ENCODE measurements at places on chromosomes 16 and 17.
A peak's percentile ranks its signal among the peaks of the same experiment; 100 is the strongest.

DNA sequence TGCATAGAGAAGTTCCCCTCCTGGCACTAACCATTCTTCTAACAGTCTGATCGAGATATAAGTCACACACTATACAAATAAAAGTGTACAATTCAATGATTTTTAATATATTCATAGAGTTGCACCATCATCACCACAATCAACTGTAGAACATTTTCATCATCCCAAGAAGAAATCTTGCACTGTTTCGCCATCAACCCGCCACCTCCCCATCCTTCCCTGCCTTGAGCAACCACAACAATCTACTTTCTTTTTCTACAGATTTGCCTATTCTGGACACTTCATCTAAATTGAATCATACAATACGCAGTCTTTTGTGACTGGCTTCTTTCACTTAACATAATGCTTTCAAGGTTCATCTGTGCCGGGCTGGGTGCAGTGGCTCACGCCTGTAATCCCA is 33.0 kb upstream of the GUCY2D start:
- DNase-seq: no peak

- DNase-seq: no peak
Measured at GRCh38 chr17:78226055-78226758, 5.2 kb upstream of the TMEM235 start.

DNA sequence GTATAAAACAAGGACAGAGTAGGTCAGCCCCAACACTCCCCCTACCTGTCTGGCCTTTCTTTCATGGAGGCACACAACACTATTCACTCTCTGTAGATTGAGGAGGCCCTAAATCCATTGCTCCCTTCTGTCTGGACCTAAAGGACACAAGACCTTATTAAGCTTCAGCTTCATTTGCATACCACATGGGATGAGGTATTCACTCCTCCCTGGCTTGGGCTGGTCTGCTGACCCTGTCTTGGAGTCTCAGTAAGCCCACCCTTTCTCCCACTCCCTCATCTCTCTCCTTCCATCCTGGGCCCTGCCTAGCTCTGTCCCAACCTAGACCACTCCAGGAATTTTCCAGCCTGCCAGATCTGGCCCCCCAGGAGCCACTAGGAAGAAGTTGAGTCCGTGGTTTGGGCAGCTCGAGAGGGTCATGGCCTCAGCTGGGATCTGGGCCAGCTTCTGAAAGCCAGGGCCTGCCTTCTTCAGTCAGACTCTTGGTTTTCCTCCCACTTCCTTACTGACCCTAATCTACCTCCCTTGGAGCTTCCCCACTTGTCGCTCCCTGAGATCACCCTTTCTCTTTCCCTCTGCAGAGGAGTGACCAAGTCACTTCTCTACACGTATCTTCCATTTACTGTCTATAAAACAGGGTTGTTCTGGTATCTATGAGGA is 6.5 kb upstream of the LLGL1 start:
- DNase-seq: no peak

- DNase-seq: peak; percentile 15
Measured at GRCh38 chr17:73710095-73710592, 65.9 kb upstream of the SDK2 start.

DNA sequence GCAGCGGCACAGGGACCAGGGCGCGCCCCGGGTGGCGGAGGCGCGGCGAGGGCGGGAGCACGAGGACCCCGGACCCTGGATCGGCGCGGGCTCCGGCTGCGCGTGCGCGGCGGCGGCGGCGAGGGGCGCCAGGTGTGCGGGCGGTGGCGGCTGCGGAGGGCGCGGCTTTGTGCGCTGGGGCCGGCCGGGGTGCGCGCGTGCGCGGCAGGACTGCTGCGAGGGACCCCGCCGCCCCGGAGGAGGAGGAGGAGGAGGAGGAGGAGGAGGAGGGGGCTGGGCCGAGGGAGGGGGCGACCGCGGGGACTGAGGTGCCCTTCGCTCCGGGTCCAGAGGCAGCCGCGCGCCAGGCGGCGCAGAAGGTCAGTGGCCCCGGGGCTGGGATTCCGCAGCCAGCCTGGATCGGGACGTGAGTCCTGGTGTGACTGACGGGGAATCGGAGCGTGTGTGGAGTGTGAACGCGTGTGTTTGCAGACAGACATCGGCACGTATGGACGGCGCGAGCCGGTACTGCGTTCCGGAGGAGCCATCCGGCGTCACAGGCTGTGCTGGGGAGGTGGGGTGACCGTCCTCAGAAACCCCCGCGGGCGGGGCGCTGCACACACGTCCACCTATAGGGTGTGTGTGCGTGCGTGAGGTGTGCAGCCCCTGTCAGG is 19.5 kb upstream of the RAP1GAP2 start:
- DNase-seq: no peak

DNA sequence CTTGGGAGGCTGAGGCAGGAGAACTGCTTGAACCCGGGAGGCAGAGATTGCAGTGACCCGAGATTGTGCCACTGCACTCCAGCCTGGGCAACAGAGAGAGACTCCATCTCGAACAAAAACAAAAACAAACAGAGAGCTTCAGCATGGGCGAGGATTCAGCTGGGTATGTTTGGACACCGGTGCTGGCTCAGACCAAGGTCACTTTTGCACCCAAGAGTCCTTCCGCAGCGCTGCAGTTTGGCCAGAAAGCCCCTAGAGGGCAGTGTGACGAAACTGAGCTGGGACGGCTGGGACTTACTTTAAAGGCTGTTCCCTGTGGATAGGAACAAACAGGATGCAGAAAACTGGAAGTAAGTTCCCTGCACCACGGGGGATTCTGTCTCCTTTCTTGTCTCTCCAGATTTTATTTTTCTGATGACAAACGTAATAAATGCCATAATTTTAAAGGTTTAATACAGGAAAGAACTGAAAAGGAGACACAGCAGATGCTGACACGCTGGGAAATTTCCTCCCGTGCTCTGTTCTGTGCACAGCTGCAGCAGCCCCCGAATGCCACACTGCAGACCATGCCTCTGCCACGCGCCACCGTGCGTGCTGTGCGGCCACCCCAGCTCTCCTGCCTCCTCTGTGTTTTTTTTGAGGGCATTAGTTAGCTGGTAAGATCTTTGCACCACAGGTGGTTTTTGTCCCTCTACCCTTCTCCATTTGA is 25.2 kb upstream of the USP36 start:
- DNase-seq: peak; percentile 61

- no peak for DNase-seq
Measured at GRCh38 chr17:36627101-36627500, 25.7 kb downstream of the MRM1 start.

- peak; percentile 46 for DNase-seq
Measured at GRCh38 chr16:31477220-31478216, 5.4 kb upstream of the SLC5A2 start.

GRCh38 chr16:27568077-27568476 is 18.1 kb downstream of the KATNIP start:
- no peak for DNase-seq

DNA sequence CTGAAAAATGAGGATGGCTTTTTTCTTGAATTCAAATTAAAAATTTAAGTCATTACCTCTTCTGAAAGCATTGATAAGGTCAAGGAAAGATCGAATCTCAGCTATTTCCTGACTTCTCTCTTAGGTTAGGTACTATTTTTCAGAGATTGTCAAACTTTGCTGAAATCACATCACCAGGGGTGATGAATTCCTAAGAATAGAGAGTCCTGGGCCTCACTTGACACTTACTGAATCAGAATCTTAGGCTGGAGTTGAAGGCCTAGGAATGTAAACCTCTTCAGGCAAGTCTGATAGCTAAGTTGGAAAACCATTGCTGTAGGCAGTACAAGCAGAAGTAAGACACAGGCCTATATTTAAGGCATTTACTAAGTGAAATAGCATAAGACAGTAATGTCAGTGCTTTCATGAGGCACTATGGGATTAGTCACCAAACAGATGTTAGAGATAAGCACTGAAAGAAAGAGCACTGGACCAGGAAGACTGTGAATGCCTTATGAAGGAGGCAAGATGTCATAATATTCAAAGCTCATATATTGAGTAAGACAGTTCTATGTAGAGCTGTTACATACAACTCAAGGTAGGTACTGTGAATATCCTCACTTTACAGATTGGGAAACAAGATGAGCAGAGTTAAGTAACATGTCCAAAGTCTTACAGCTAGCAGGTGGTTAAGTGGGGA is 21.5 kb downstream of the DCAF7 start:
- no peak for DNase-seq

DNA sequence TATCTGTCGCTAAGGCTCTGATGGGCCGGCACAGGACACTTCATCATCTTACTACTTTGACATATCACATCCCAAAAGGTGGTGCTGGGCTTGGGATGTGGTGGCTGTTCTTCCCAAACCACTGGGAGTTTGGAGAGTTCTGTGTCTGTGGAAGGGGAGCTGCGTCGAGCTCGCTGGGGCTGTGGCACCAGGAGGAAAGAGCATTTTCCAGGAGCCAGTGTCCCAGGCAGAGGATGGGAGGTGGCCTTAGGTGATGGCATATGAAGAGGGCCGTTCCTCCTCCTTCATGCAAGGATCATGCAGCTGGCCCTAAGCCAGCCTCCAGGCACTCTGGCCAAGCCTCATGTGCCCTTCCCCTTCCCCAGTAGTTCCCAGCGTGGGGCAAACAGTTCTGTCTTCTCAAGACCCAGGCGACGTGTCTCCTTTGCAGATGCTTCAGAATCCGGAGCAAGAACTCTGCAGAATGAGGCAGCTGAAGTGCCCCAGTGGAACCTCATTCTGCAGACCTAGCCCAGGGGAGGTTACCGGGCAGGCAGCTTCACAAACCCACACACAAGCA is 89.4 kb upstream of the TNRC6C start:
- DNase-seq: no peak

GRCh38 chr16:24717411-24717810 is 12.0 kb upstream of the TNRC6A start:
- no peak for DNase-seq

GRCh38 chr17:2393174-2393953 is 7.5 kb downstream of the MNT start:
- no peak for DNase-seq

GRCh38 chr16:47847220-47847970 is 308.4 kb downstream of the ABCC12 start:
- peak; percentile 85 for DNase-seq

GRCh38 chr17:50451943-50452629 is 16.6 kb downstream of the CHAD start:
- DNase-seq: no peak

DNA sequence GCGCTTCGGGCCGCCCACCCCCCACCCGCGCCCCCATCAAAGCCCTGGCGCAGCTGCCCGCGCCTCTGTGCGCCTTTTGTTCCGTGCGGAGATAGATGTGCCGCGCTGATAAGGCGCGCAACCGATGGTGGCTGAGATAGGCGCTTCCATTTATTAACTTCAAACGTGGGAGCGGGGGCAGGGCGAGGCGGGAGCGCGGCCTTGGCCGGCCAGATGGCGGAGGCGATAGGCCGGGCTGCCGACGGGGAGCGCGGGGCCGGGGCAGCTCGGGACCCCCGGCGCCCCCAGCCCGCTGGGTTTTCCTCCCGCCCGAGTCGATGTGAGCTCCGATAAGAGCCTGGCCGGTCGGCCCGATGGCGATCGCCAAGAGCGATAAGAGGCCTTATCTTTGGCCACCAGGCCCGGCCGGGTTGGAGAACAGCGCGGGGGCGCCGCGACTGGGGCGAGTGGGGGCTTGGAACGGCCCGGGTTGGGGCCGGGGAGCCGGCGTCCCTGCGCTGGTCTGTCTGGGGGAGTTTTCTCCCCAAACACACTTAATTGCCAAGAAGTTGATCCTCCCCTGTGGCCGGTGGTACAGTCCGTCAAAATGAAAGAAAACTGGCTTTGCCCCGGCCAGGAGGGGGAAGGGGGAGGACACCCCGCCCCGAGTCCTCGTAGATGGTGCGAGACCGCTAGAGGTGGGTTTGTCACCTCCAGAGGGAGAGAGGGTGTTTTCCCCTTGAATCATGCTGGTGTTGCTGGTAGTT is 2.7 kb downstream of the ZFPM1 start:
- DNase-seq: no peak

- no peak for DNase-seq
Measured at GRCh38 chr17:54882950-54883349, 17.7 kb upstream of the TOM1L1 start.

DNA sequence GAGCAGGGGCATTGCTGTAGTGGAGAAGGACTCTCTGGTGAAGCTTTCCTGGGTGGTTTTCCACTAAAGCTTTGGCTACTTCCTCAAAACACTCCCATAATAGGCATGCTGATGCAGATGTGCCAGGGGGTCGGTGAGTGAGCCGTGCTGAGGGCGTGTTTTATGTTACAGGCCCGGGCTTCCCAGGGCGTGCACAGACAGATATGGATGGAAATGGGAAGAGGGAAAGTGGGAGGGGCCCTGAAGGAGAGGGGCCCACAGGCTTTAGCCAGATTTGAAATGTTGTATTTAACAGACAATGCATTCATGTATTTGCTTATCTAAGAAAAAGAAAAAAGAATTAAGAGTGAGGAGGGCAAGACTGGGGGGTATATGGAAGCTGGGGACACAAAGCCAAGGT is 56.3 kb downstream of the IL21R start:
- DNase-seq: no peak

- DNase-seq: no peak
Measured at GRCh38 chr17:42266462-42266861, 9.7 kb downstream of the STAT5B start.

DNA sequence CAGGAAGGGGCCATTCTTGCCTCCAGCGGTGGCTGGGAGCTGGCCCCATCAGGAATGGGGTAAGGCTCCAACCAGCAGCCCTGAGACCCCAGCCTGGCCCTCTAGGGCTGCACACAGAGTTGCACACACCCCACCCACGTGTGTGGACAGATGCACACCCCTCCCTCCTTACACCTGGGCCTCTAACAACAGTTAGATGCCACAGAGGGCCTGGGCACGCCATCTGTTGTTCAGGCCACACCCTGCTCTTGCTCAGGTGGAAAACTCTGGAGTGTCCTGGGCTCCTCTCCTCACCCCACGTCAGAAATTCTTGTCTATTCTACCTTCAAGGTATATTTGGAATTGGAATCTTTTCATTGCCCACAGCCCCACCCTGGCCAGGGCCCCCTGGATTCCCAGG is 13.3 kb upstream of the RAI1 start:
- DNase-seq: no peak

GRCh38 chr17:83149029-83149725 is 69.8 kb downstream of the METRNL start:
- no peak for DNase-seq

DNA sequence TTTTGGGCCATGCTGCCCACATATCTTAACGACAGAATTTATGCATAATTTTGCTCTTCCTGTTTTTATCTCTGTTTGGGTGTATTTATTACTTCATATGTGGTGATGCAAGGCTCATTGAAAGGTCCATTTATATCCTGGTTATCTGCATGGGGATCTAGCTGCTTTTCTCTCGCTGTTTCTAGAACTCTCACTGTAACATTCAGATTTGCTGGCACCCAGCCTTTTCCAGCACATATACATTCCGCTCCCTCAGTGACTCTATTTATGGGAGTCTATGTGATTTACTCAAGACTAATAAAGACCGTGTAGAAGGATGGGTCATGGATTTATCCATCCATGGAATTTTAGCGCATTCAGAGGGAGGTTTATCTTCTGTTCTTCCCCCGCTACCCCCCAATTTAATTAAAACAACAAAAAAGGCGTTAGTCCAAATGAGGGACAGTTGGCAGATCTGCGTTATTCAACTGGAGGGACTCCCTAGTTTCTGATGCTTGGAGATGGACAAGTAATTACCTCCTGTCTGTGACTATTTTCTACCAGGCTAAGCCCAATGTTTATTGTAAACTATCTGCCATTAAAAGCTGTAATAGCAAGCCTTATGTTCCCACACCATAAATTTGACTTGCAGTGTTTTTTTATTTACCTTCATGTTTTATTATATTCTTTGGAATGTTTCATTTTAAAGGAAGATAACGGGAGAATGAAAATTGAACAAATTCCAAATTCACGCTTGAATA is 19.8 kb upstream of the MARCHF10 start:
- DNase-seq: peak; percentile 58

- no peak for DNase-seq
Measured at GRCh38 chr17:67289181-67289876, 44.3 kb upstream of the HELZ start.
